ENCODE measurements at places on chromosomes 1 and 21. TPM values are rescaled to one million over a fixed set of nuclear protein-coding genes. Genes with fewer than 3 reads are reported as not detected.

GRCh38 chr1:48371598-48371997 is 100.4 kb downstream of the SPATA6 start:
- DNase-seq = no peak

DNA sequence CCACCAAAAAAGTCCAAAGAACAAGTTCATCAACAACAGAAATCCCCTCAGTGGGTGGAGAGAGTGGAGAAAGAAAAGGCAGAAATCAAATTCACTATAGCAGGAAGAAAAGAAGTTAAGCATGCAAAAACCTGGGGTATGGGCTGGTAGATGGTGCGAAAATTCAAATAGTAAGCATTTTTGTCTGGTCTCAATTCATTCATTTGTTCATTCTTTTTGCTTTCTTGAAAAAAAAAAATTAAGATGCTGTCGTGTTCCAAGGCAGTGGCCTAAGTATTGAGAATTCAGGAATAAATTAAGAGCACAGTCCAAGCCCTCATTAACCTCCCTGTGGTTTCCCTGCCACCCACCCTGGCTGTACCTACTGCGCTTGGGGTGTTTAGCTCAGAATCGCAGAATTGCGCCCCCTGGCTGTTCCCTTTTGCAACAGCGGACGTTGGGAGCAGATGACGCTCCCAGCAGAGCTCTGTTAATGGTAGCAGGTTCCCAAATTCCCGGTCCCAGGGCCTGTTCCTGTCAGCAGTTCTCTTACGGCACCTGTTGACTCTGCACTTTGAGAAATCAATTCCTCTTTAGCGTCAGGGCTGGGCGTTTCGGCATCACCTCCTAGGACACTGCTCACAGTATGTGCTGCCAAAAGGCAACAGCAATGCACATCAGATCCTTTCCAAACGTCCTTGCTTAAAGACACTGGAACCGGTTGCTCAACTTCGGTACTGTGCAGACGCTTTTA is 34.0 kb upstream of the SSX2IP start:
- DNase-seq = peak; percentile 65

DNA sequence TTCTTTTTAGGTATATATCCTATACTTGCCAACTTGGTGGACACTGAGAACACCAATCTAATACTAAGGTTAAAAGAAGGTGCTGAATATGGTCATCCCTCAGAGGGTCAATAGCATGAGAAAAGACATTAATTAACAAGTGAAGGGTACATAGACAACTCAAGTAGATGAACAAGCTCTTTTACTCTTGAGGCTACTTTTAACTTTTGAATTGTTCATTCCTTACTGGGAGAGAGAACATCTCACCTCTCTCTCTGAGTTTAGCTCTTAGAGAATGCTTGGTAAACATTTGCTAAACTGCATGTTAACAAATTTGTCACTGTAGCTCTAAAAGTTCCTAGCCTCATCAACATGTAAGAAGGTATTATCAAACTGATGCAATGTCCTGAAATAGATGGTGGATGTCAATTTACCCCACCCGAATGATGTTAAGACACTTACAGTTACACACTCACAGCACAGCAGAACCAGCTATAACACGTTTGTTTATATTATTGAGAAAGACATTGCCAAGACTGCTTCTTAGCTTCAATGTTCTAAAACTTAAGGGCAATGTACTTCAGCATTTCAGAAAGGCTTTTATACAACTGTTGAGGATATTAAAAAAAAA is 35.9 kb downstream of the HEATR1 start:
- DNase-seq = no peak

DNA sequence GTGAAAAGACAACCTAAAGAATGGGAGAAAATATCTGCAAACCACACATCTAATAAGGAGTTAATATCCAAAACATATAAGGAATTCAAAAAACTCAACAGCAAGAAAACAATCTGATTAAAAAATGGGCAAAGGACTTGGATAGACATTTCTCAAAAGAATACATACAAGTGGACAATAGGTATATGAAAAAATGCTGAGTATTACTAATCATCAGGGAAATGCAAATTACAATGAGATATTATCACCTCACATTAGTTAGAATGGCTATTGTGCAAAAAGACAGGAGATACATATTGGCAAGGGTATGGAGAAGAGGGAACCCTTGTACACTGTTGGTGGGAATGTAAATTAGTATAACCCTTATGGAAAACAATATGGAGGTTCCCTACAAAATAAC is 44.9 kb downstream of the TRMT1L start:
- DNase-seq = no peak

DNA sequence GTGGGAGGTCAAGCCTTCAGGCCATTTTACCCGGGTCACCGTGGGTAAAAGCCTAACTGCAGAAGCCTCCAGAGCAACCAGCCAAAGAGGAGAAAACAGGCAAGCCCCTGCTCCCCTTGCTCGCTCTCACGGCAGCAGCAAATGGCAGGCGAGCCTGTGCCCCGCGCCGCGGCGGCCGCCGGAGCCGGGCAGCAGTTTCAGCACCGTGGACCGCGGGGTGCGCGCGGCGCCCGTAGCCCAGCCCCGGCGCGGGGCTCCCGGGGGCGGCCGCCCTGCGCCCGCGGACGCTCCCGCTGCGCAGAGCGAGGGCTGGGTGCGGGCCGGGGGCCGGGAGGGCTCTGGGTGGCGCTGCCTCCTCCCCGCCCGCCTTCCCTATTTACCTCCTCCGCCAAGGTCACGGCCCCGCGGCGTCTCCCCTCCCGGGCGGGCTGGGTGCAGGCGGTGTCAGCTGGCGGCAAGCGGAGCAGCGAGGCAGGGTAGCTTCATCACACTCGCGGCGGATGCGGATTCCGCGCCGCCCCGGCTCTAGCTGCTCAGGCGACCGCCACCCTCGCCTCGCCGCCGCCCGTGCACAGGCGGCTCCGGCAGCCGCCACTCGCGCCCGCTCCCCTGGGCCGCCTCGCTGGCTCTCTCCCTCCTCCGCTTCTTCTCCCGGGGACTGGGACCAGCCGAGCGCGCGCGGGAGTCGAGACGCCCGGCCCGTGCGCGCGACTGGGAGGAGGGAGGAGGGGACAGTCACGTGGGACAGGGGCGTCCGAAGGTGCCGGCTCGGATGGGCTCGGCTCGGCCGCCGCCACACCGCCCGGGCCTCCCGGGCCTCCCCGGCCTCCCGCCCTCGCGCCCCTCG is at the start of gene RGS7:
Gene RGS7, minus strand, starts transcription at position 687 of the 847 bp plus-strand sequence.
- DNase-seq = peak; percentile 73

GRCh38 chr21:46422636-46423241 is 36.0 kb upstream of the DIP2A start:
- DNase-seq = no peak

DNA sequence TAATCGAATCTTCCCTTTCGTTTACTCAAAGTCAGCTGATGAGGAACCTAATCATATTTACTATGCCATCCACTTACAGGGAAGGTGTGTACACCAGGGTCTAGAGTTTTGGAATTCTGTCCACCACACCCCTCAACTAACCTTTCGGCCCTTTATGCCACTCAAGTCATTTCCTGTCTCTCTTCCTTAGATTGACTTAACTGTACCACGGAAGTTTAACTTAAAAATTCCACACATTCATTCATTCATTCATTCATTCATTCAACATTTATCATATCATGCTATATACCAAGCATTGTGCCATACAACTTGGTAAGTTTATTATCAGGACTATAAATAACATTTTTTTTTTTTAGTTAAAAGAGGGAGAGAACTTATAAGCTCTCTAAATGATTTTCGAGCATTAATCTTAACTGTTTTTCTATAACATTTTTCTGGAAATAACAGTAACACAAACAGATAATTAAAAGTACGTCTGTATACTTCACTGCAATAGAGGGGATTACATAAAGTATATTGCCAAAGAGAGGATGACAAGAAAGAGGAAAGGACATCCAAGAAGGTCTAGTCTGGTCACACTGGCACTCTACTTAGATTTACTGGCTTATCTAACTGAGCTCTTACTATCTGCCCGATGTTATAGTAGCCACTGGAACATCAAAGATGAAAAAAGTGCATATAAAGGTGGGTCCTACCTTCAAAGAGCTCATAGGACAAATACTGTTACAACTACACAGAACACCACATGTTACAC is 243.7 kb downstream of the PBX1 start:
- no peak for DNase-seq

DNA sequence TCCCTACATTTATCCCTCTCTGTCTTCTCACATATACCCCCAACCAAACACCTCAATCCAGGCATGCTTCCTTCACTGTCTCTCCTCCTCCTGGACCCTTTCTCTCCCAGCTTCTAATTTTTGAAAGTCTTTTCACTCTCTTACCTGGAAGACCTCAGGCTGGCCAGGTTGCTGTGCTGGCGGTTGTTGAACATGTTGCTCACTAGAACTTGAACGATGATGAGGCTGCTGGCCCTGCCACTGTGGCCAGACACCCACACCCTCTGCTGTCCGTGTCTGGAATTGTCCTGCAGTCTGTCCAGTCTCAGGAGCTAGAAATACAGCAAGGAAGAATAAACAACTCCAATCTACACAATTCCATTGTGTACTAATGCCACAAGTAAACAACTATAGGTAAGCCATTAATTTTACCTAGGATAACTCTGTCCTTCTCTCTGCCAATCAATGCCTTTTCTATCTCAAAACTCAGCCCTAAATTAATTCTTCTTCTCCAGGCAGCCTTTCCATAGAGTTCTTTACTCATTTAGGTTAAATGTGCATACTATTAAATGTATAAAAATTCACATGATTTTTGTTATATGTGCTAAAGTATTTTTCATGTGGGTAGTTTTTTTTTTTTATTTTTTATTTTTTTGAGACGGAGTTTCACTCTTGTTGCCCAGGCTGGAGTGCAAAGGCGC is 5.1 kb upstream of the CTSK start:
- DNase-seq = peak; percentile 79

GRCh38 chr1:21641967-21642739 is 27.0 kb downstream of the RAP1GAP start:
- no peak for DNase-seq

DNA sequence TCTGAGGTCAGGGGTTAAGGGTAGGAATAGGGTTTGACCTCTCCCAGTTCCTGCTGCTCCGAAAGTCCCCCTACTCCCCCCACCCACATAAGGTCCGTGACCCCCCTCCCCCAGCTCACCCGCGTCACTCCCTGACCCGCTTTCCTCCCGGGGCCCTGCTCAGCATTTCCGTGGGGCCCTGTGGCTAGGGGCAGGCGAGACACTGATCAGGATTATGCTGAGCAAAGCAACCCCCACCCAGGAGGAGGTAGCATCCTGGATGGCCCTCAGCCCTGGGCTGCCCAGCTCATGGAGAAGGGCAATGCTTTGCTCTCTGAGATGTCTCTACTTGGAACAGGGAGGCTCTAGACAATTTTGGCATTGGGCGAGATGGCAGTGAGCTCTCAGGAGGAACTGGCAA is 3.7 kb downstream of the RORC start:
- DNase-seq = no peak

DNA sequence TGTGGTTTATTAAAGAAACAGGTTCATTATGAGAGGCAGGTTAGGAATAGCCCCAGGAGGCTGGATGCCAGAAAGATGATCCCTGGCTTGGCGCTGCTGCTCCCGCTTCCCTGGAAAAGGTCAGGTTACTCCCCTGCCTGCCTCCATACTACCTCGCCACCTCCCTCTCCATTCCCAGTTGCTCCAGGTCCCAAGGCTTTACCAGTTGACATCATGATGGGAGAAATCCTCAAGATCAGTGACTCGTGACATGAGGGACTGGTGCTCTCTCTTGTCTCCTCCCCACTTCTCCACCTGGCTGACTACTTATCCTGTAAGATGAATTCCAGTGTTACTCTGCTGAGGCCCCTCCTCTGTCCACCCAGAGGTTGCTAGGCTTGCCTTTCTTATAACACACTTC is 19.7 kb downstream of the VASH2 start:
- DNase-seq = no peak

- peak; percentile 75 for DNase-seq
These were observed at the start of gene CLCNKB for GRCh38 chr1:16043521-16043920. CLCNKB (plus strand) TSS chr1:16043782; CDS start chr1:16044493, 711 bp downstream.

DNA sequence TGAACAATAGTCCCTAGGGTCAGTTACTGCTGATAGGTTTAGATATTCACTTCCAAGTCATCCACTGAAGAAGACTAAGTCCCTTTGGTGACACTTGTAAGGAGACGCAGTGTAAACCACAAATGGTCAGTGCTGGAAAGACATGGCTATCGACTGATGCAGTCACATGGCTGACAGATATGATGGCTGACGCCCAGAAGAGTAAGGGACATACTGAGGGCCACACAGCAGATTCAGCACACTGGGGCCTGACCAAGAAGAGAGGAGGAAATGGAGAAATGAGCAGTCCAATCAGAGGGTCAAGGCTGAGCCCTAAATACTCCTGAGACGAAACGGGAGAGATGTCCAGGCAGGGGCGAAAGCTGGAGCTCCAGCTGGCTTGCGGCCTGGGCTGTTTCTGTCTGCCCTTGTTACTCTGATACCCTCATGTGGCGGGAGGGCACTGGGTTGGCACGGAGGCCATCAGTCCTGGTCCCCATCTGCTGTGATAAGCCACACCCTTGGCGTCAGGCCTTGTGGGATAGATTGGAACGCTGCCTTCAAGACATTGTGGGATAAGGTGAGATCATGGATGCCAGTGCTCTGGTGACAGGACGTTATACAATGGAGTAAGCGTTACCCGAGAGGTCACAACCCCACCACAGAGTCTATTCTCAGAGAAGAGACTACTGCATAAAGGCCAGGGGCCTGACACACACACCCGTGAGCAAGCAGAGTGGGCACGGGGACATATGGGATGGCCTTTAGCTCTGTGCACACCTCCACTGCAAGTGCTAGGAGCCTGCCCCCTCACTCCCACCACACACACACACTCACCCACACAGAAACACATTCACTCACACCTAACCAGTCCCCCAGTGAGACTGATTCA is 158.4 kb downstream of the TRABD2B start:
- no peak for DNase-seq

DNA sequence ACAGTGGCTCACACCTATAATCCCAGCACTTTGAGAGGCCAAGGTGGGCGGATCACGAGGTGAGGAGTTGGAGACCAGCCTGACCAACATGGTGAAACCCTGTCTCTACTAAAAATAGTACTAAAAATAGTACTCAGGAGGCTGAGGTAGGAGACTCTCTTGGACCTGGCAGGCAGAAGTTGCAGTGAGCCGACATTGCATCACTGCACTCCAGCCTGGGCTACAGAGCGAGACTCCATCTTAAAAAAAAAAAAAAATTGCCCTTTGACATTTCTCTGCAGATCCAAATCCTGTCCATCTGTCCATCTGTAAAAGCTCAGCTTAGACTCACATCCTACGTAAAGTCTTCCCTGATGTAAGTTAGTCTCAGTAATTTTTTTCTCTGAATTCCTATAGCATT is 6.2 kb upstream of the NCF2 start:
- DNase-seq = no peak

DNA sequence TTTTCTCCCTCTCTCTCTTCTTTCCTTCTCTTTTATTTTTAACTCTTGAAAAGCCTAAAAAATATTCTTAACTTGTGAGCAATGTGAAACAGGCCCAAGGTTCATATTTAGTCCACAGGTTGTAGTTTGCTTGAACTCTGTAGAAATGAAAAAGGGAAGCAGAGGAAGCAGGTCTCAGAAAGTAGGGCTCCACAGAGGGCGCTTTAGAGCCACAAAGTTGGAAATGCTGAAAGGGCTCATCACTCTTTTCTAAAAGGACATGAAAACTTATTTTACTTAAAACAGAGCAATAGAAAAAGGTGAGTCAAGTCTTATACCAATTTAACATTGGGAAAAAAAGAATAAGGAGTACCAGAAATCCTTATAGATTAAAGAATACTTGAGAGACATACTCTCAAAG is 247.0 kb downstream of the USP25 start:
- no peak for DNase-seq

KIF26B gene
- 3.0 TPM for polyA plus RNA-seq

LYPD8 gene
- polyA plus RNA-seq = 0.91 TPM

NCF2 gene
- polyA plus RNA-seq = 7.8 TPM

PRAMEF6 gene
- not detected for polyA plus RNA-seq

CNKSR1 gene
- polyA plus RNA-seq = 2.7 TPM

HRNR gene
- polyA plus RNA-seq = not detected

RNASEL gene
- polyA plus RNA-seq = 4.7 TPM

FMO4 gene
- 3.6 TPM for polyA plus RNA-seq

PSRC1 gene
- polyA plus RNA-seq = 24.0 TPM
